ENCODE measurements at places on chromosomes 5 and 9.

GRCh38 chr5:167317884-167318283, 973.6 kb upstream of the WWC1 start:
- no peak for DNase-seq

DNA sequence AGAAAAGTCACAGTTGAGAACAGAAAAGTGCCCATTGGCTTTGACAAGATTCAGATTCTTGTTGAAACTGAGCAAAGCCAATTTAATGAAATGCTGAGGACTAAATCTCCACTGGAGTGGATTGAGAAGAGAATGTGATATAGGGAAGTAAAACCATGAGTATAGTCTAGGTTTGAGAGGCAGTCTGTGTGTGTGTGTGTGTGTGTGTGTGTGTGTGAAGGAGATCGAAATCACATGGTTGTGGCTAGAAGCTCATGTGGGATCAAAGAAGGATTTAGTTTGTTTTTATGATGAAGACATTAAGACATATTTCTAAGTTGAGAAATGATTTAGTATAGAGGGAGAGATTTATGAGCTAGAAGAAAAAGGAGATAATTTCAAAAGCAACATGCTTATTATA, 275.7 kb upstream of the DAB2 start:
- DNase-seq, result no peak

- no peak for DNase-seq
These were observed 36.2 kb downstream of the INSYN2B start for GRCh38 chr5:169944115-169944514.

DNA sequence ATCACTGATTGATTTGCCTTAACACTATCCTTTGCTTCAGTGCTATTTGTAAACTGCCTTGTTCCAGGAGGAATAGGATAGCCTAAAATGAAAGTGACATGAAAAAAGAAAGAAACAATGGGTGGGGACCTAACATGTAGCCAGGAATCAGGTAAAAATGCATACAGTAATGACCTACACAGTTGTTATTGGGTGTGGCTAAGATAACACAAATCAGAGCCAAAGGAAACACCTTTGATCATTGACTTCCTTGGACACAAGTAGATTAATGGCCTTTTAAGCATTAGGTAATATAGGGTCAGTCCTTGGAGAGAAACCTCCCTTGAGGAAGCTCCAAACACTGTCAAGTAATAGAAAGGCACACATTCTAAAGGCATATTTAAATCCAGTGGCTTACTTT, 220.4 kb downstream of the TRPM3 start:
- DNase-seq, result no peak

- no peak for DNase-seq
These were observed 33.9 kb upstream of the IL6ST start for GRCh38 chr5:56028708-56029107.

GRCh38 chr5:155684417-155684816, 642.5 kb upstream of the SGCD start:
- no peak for DNase-seq

DNA sequence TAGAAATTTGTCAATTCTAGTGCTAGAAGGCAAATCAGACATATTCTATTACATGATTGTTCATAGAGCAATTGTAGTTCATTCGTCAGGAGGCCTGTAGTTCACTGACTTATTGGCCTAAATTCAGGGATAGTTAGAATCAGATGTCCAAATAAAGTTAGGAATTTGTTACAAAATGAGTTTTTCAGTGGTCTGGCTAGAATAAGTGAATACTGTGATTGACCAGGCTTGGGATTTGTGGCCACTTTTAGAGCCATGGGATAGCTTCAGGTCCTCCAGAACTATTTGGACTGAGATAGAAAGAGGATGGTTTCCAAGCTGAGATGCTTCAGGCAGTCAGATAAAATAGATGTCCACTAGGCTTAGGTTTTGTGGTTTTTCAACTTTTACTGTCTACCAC, 199.1 kb upstream of the MPDZ start:
- DNase-seq, result no peak

GRCh38 chr5:159195775-159196174, 13.6 kb downstream of the RNF145 start:
- no peak for DNase-seq

DNA sequence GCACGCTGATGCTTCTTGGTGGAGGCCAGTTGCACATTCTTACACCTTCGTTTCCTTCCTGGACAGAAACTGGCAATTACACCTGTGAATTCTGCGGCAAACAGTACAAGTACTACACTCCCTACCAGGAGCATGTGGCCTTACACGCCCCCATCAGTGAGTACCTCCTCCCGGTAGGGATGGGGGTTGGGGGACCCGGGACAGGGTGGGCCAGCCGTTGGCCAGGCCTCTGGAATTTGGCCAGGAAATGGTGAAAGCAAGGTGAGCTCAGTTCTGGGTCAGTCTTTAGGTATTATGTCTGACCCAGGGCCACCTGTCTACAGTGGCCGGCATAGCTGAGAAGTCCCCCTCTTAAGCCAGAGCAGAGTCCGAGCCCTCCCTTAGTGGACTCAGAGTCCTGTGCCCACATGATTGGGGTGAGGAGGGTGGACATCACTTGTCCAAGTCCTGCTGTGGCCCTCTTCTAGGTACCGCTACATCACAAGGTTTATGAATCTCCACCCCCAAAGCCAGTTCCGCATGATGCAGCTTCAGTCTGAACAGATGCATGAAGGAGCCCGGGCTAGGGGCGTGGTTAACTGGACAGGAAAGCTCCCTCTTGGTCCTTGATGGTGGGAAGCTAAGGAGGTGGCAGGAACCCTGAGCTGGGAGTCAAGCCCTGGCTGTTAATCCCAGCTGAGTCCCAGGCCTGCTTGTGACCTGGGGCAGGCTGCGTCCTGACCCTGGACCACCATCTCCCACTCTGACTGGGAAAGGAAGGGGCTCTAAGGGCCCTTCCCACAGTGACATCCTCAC, 61.3 kb downstream of the AMBP start:
- no peak for DNase-seq
